ENCODE measurements at places on chromosomes 4 and X. TPM values are rescaled to one million over a fixed set of nuclear protein-coding genes. Genes with fewer than 3 reads are reported as not detected.

- DNase-seq, result no peak
Observed at GRCh38 chr4:106588891-106589290, 220.3 kb upstream of the GIMD1 start.

DNA sequence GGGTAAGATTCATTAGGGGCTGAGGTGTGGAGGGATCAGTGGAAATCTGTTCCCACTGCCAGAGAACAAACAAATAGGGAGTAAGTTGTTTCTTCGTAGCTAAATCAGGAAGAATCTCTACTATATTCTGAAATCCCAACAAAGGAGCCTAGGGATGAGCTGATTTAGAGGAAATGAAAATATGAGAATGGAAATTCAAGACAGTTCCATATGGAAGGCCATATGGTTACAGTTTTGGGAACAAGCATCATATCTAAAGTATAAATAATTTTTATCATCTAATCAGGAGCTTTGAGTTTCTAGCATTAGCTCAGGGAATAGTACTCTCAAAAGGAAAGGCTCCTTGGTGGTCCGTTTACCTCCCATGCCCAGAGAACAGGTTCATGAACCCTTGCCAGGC lies 218.2 kb downstream of the AASDH start:
- DNase-seq, result no peak

GRCh38 chrX:106912864-106913263 lies 7.3 kb upstream of the CLDN2 start:
- DNase-seq, result no peak

DNA sequence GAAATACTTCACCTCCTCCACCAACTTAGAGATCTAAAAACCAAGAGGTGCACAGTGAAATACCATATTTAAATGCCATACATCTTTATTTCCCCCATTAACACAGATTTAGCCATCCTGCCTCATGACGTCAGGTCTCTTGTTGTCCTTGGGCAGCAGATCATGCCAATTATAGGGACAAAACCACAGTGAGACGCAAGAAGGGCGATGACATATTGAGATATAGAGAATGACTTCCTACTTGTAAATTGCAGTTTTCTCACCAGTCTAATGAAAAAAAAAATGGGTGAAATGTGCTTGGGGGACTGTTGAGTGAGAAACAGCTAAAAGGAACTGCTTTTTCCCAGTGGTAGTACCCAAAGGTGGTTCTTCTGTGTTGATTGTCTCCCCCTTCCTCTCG lies 24.3 kb downstream of the RS1 start:
- no peak for DNase-seq

DNA sequence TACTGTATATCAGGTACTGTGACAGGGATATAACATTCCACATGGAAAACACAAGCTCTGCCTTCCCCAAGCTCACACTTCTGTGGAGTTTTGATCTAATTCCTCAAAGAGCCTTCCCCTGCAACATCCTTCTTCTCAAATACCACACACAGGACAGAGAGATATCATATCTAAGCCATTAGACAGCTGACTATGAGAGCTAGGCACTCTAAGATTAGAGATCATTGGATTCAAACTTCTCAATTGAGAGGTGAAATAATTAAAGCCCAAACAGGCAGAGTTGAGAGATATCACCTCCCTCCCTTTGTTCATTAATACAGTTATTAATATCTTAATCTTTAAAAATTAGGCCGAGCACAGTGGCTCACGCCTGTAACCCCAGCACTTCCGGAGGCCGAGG lies 25.0 kb downstream of the TEC start:
- DNase-seq, result no peak

GRCh38 chrX:39527025-39527424 lies 570.7 kb downstream of the BCOR start:
- no peak for DNase-seq

GRCh38 chr4:44210750-44211149 lies 237.9 kb downstream of the KCTD8 start:
- DNase-seq, result no peak

- DNase-seq, result peak; percentile 24
Observed at GRCh38 chr4:158282252-158282651, 72.0 kb downstream of the TMEM144 start.

GRCh38 chr4:30763321-30763727 lies 43.2 kb downstream of the PCDH7 start:
- no peak for DNase-seq

DNA sequence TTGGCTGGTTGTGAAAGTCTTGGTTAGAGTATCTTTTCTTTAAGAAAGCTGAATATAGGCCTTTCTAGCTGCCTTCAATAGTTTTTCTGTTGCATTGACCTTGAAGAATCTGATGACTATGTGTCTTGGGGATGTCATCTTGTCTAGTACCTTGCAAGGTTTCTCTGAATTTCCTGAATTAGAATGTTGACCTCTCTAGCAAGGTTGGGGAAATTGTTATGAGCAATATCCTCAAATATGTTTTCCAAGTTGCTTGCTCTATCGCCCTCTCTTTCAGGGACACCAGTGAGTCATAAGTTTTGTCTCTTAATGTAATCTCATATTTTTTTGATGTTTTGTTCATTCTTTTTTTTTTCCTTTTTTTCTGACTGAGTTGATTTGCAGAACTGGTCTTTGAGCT lies 194.7 kb downstream of the RAB28 start:
- DNase-seq, result no peak

The HPGDS gene
- total RNA-seq, result 32.3 TPM

The USP17L29 gene
- total RNA-seq, result not detected

The ENOX2 gene
- 14.6 TPM for total RNA-seq

The KIT gene
- total RNA-seq, result not detected

The ADGRG2 gene
- 18.2 TPM for total RNA-seq

The GATB gene
- 17.2 TPM for total RNA-seq

The IGSF1 gene
- total RNA-seq, result 0.67 TPM

The SEL1L3 gene
- 95.3 TPM for total RNA-seq

Data from NCI-H460 (cell line).